ENCODE measurements at places on chromosomes 12 and 14. TPM values are rescaled to one million over a fixed set of nuclear protein-coding genes. Genes with fewer than 3 reads are reported as not detected.

Gene TMEM63C
- 6.3 TPM for total RNA-seq

Gene CAMKK2
- 26.0 TPM for total RNA-seq

Gene OSGEP
- 34.8 TPM for total RNA-seq

Gene KRT6C
- total RNA-seq: 8.7 TPM

Gene CLEC14A
- total RNA-seq: not detected
